GOT3 (cell line): ENCODE measurements at places on chromosomes 2 and 18.

- no peak for DNase-seq
These were observed 54.5 kb downstream of the ODC1 start for GRCh38 chr2:10393640-10393982.

DNA sequence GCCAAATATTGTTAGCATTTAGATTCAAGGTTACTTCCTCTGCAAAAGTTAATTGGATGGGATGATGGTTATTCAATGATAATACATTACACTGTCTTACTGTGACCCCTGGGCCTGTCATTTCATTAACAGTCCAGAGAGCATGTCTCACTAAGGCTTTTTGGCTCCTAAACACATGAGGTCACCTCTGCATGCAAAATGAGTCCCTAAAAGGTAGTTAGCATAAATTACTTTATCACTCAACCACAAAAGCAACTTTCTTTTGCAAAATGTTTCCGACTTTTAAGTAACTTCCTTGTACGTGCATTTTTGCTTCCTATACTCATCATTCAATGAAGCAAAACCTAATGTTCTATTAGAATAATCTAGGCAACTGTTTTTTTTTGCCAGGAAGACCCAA, 16.8 kb upstream of the AGFG1 start:
- DNase-seq, result no peak

DNA sequence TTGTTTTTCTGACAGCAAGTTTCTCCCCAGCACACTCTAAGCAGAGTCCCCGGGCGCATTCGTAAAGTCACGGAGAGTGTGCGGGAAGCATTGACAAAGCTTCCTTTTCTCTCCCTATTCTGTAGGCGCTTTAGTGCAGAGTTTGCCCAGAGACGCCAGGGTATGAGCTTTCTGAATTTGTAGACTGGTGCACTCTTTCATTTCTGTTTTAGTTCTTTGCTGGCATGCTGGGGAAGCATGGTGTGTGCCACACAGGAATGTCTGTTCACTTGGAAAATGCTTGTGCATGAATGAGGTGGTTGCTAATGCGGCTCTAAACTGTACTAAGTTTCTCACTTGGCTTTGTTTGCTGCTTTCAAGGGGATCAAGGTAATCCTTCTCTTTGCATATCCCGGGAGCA, 102.6 kb downstream of the RTN4 start:
- no peak for DNase-seq

GRCh38 chr2:119487434-119488244, 36.6 kb downstream of the SCTR start:
- no peak for DNase-seq

- DNase-seq, result no peak
These were observed 3.5 kb upstream of the CD226 start for GRCh38 chr18:69951182-69951581.

GRCh38 chr18:23595591-23595990, 9.3 kb upstream of the NPC1 start:
- no peak for DNase-seq

- no peak for DNase-seq
These were observed 257.3 kb downstream of the NBAS start for GRCh38 chr2:15303874-15304273.

DNA sequence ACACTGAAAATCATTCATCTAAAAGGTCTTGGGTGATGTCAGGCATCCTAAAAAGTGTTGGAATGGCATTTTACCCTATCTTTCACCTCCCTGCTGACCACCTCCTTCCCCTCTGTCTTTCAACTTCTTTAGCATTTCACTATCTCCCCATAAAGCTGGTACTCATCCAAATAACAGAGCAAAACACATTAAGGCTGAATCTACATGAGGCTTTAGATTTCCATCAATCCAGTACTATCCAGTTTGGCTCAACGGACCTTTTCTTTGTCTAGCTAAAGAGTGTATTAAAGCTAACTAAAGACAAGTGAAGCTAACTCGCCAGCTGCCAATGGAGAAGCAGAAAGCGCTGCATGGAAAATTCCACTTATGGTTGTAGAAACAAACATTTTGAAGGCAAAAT, 122.5 kb upstream of the NCKAP5 start:
- no peak for DNase-seq

- no peak for DNase-seq
These were observed 120.1 kb downstream of the CYP26B1 start for GRCh38 chr2:72027426-72028161.

GRCh38 chr18:36459203-36459602, 161.7 kb downstream of the FHOD3 start:
- no peak for DNase-seq

- no peak for DNase-seq
These were observed 91.5 kb upstream of the TMEFF2 start for GRCh38 chr2:192286093-192286701.

DNA sequence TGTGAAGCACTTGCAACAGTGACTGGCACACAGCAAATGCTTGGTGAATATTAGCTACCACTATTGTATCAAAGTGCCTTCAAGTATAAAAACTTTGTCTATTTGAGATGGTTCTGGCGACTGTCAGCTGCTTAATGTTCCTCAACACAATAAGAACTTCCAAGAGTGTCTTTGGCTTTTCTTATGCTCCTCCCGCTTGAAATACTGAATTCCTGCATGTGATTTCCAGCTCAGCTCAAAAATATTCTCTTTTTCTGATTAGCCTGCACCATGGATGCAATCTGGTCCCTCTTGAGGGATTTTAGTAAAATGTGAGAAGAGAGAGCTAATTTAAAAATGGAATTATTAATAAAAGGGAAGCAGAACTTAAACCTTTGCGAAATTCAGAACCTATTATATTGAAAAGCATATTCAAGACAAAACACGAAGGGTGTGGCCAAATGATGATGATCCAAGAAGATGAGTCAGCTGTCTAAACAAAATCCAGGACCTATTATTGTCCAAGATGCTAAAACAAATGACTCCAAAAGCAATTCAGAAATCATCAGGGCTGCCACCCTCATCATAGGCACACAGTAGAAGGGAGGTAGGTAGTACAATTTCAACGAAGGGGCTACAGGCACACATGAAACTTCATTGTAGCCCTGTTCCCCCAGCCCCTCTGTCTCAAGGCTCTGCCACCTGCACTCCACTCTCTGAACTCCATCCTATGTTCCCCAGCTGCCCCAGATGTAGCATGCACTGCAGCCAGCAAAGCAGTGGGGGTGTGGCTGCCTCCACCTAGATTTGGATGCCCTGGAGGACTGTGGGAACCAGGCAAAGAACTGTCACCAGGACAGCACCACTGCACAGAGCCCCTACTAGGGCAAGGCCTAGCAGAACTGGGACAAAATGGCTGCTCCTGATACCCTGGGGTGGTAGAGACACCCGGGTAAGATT, 190.1 kb downstream of the ZNF385B start:
- no peak for DNase-seq

DNA sequence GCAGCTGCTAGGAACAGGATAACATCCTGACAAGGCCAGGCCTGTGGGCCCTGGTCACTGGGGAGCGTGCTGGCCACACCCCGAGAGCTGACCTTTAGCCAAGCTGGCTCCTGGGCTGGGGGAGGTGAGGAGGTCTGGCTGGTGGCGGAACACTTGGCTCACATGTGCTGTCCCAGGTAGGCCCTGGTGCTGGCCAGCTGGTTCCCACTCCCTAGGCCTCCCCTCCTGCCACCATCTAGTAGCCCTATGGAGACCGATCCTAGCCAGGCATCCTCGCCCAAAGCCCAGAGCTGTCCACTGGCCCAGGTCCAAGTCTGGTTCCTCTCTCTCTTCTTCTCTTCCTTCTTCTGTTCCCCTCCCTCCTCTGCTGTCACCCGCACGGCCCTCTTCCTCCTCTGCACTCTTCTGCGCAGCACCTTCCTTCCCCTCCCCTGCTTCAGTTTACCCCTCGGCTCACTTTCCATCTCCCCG, 52.4 kb downstream of the TNS1 start:
- DNase-seq, result no peak

- DNase-seq, result no peak
These were observed 4.5 kb downstream of the DYTN start for GRCh38 chr2:206713746-206714145.

DNA sequence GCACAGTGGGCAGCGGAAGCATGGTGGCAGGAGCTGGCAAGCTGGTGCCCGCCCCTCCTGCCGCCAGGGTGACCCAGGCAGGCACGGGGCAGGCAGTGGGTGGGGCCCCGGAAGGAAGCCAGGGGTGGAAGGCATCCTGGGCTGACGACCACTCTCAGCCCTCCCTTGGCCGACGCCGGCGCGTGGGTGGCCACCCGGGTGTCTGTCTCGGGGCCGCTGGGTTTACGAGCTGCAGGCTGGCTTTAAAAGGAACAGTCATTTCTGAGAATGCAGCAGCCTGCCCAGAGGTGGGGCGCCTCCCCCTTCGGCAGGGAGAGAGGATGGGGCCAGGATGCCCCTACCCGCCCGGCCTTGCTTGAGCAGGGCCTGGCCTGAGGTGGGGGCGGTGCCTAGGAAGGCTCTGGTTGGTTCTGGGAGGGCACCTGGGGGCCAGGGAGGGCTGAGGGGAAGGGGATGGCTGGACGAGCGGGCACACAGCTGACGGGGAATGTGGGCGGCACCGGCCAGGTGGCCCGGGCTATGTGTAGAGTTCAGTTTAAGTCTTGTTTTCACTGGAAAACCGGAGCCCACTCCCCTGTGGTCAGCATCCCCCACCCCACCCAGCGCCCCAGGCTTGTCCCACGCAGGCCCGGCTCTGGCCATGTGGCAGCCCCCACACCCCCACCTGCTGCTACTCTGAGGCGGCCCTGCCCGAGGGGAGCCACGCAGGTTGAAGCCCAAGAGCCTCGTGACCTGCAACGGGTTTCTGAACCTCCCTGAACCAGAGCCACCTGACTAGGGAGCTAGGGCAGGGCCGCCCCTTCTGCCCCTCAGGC, 6.3 kb downstream of the BOK start:
- no peak for DNase-seq

DNA sequence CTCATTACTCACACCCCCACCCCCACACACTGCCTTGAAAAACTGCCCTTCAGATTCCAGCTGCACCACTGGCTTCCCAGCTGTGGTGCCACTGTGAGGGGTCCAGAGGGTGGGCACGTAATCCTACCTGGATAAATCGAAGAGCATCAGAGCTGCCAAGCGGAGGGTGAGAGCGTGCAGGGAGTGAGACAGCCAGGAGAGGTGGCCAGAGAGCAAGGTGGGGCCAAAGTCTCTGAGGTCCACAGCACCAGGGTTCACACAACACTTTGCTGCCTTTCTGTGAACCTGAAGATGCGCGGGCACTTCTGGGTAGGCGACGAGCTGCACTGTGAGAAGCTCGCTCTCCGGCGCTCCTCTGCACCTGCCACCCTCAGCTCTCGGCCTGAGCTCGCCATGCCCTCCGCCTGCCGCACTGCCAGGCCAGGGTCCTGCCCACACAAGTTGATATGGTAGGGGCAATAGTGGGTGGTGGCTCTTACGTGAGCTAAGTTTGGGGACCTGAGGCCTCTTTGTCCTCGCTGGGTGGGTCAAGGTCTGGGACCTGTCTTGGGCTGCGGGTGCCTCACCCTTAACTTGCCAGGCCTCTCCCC, 83.9 kb downstream of the MARCO start:
- no peak for DNase-seq

DNA sequence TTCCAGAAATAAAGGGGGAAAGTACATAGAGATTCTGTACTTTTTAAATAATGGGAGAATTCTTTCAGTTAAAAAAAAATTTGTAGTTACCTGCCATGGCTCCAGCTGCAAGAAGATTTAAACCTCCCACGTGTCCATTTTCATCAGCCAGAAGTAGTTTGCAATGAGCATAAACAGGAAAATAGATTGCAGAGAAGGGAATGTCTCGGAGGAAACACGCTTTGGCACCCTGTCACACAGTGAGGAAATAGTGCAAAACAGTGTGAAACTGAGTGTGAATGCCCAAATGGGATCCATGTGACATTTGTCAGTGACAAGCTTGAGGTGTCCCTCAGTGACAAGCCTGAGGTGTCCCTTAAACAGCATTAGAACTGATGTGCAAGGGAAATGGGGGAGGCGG, 102.7 kb downstream of the SLC25A12 start:
- DNase-seq, result no peak
